NCI-H345 (cell line): ENCODE measurements at places on chromosomes 4 and X.
A peak's percentile ranks its signal among the peaks of the same experiment; 100 is the strongest.

- DNase-seq: no peak
These were observed 5.7 kb downstream of the PSAPL1 start for GRCh38 chr4:7429069-7429416.

DNA sequence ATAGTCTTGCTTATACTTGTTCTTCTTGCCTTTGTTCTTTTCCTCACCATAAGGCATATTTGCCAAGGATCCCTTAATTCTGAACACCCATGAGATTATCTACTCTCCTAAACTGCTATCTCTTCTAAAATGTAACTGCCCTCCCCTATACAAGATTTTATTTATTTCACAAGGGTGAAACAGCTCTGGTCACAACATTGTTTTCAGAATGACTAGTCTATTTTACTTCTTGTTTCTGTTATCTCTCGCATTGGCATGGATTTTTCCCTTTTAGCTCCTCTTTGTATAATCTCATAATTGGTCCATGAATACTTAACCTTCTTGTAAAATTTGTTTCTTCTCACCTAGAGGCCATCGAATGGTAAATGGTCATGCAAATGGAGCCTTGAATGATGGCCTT is 17.2 kb upstream of the COL25A1 start:
- DNase-seq: no peak

DNA sequence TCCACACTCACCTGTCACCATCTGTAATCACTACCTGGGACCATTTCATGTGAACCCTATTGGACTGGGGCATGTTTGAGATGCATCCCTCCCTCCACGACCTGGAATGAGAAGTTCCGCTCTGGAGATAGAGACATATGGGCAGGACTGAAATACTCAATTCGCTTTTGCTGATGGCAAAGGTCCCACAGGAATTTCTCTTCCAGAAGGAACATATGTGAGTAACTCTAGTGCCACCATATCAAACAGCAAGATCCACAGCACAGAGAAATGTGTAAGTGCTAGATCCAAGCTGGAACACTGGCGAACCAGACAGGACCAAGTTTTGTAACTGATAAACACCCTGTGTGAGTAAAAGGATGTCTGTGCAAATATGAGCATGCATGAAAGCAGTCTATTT is 43.9 kb downstream of the SEL1L3 start:
- no peak for DNase-seq

DNA sequence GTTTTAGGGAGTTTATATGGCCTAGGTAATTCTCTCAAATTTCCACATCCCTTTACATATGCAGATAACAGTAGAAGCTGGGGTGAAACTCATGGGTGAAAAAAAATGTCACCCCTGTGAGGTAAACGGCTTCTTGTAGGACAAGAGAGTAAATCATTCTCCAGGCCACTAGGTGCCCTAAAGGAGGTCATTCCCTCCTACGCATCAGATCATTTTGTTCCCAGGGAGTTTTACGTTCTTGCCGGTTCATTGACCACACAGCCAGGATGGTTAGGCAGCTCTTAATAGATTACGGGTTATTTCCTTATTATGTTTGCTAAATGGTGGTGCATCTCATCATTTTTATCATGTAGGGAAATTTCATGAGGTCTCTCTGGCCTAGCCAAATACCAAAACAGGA is 225.8 kb upstream of the NOCT start:
- DNase-seq: no peak

DNA sequence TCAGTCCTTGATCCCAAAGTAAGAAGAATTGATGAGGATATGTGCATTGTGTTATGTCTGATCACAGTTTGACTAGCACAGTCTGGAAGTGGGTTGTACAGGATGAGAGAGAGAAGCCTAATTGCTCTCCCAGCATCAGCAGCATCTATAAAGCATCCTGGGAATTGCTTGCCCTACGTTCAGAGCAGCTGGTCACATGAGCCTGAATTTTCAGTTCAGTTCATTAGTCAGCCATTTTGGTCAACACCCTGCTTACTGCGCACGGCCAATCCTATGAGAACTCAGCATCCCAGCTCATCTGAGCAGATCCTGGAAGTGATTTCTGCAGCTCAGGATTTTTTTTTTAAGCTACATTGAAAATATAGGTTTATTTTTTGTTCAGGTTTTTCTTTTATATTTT is at the start of gene RUFY3:
TSS of gene RUFY3 (plus strand) at position 218 of the 400 bp plus-strand sequence. CDS start 610 bp downstream, outside the sequence.
- DNase-seq: peak; percentile 82

DNA sequence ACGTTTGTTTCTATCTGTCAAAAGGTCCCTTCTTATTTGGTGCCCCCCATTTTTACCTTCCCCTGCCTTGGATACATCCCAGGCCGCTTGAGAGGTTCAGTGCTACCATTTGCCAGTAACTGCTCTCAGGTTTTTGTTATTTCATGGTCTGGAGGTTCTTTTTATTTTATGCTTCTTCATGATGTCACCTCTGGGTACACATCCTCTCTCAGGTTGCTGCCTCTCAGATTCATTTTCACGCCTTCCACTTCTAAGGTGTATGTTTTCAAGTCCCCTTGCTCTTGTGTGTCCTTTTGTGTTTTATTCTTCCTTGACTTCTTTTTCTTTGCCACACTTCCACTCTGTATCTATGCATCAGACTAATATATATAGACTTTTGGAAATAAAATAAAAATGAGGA is 640.1 kb upstream of the AADAT start:
- no peak for DNase-seq

DNA sequence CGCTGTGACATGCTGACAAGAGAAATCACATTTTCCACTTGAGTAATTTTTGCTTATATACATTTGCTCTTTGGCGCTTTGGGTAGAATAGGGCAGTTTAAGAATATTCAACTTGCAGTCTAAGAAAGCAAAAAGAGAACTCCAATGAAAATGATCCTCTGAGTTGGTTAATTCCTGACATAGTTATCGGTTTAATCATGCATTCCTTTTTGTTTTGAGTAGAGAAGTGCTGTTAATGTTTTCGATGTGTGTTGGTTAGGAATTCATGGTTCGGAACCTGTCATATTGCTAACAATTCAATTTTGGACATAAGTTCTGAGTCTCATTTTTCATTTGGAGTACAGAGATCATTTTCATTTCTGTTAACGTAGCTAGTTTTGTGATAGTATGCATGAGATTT is 700.6 kb upstream of the PITX2 start:
- DNase-seq: no peak

GRCh38 chrX:114906984-114907510 is 110.4 kb downstream of the IL13RA2 start:
- DNase-seq: no peak

GRCh38 chrX:49978176-49978575 is 55.8 kb downstream of the CLCN5 start:
- DNase-seq: no peak
